Activated CD4-positive, CD25-positive, alpha-beta regulatory T cell treated with anti-CD3 and anti-CD28 coated beads, Interleukin-2, amount 50 U/mL, for 24 hours (primary cell): ENCODE measurements at places on chromosomes 3 and 15.

DNA sequence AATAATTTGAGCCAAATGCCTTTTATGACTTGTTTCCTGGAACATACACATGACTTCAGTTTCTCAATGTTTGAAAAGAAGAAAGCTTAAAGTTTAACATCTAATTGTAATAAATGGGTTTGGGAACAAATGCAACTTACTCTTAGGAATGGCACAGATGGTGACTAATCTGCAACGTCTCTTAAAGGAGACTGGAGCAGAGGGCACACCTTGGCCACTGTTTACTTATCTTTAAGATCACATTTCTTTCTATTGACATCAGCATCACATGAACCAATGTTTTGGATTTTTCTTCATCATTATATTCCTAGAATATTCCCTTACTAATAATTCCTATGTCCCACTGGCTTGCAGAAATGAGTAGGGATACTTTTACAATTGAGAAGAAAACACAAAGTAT is 229.5 kb downstream of the CHL1 start:
- ATAC-seq, result no peak

DNA sequence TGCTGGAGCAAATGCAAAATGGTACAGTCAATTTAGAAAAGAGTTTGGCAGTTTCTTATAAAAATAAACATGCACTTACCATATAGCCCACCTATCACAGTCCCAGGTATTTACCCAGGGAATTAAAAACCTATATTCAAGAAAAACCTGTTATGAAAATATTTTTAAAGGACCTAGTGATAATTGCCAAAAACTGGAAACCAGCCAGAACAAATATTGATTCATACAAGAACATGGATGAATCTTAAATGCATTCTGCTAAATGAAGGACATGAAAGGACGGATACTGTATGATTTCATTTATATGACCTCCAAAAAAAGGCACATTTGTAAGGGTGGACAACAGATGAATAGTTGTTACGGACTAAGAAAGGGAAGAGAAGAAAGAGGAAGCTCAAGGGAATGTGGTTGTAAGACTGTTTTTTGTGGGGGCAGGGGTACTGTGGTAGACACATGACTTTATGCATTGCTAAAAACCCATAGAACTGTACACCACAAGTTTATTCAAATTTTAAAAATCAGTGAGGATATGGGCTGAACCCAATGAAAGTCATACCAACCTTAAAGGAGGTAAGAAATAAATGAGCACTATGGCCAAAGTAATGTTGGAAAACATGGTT is 61.0 kb downstream of the ZBBX start:
- ATAC-seq, result no peak

DNA sequence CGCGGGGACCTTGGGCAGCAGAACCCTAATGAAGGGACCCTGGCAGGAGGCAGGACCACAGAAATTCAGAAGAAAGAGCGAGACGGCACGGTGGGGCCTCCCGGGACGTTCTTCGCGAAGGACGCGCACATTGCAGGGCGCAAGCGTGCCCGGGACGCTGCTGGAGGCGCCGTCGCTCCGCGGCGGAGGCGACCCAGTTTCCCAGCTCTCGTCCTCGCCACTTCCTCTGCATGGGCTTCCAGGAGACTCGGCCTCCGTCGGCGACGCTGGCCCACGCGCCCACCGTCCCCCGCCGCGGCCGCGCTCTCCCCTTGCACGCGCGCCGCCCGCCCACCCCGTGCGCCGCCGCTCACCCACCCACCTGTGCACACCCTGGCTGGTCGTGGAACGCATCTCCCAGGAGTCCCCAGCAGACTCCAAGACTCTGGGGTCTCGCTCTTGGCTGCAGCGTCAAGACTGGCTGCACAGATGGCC is 31.8 kb upstream of the SMAD3 start:
- no peak for ATAC-seq

- ATAC-seq, result no peak
Measured at GRCh38 chr15:55683376-55683775, 59.6 kb downstream of the PRTG start.

DNA sequence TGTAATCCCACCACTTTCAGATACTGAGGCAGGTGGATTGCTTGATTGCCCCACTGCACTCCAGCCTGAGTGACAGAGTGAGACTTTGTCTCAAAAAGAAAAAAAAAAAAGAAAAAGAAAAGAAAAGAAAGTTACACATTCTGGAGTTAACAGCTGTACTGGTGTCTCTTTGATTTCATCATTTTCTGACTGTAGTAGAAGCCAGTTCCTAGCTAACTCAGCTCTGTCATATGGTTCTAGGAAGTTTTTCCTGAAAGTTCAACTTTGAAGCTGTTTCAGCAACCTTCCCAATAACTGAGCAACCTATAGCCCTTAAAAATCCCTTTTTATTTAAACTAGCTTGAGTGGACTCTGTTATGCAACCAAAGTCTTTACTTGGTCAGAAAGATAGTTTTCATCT is 104.6 kb upstream of the STRIT1 start:
- no peak for ATAC-seq

GRCh38 chr3:46214751-46215352 is 6.7 kb upstream of the CCR1 start:
- ATAC-seq, result no peak

- ATAC-seq, result no peak
Measured at GRCh38 chr3:157427901-157428300, 8.7 kb upstream of the PTX3 start.
